HuH-7 (cell line): ENCODE measurements at places on chromosomes 5 and 9.
A peak's percentile ranks its signal among the peaks of the same experiment; 100 is the strongest.

- no peak for DNase-seq
Measured at GRCh38 chr5:7425830-7426229, 29.9 kb downstream of the ADCY2 start.

DNA sequence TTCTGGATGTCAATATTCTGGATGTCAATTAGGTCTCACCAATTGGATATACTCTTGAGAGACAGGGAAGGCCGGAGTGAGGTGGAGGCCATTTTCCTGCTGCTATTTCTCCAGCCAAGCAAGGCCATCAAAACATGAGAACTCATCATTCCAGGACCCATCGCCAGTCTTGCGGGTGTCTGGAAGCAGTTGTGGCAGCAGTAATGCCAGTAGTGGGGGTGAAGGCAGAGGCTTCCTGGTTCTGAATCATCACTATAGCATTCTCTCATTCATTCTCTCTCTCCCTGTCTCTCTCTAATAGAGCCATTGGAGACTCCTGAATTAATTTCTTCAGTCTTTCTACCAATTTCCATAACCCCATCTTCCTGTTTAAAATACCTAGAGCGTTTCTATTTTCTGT lies 71.8 kb downstream of the EGFLAM start:
- DNase-seq, result no peak

DNA sequence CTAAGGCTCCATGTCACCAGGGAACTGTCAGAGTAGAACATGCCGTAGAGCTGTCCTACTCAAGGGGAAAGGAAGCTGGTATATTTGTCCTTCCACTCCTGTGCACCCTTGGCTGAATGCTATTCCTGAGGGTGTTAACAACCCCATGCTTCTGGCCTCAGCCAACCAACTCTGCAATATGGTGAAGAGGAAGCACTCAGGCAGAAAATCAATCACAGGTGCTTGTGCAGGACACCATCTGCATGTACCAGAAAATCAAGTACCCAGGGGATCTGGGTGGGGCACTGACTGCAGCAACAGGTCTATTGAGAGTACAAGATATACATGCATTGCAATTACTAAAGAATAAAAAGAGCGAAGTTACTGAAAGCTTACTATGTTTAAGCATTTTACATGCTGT lies 51.4 kb upstream of the NEK6 start:
- no peak for DNase-seq

- DNase-seq, result no peak
Measured at GRCh38 chr5:35644543-35644942, 26.9 kb downstream of the SPEF2 start.

GRCh38 chr5:114101153-114101552 lies 260.7 kb upstream of the KCNN2 start:
- DNase-seq, result peak; percentile 2

- DNase-seq, result no peak
Measured at GRCh38 chr9:137685035-137685740, 66.4 kb downstream of the EHMT1 start.

- no peak for DNase-seq
Measured at GRCh38 chr5:80119372-80119771, 84.2 kb downstream of the THBS4 start.
